ENCODE measurements at places on chromosomes 6 and 20. TPM values are rescaled to one million over a fixed set of nuclear protein-coding genes. Genes with fewer than 3 reads are reported as not detected.

Gene RALGAPB
- 21.4 TPM for total RNA-seq

Gene KCNK5
- total RNA-seq, result not detected

Gene HTR1E
- not detected for total RNA-seq

Gene STK35
- total RNA-seq, result 16.4 TPM

Gene TCP11
- 0.23 TPM for total RNA-seq

Gene PTCRA
- total RNA-seq, result not detected

Gene E2F3
- 7.1 TPM for total RNA-seq

Gene SSTR4
- not detected for total RNA-seq

Gene SIRPG
- not detected for total RNA-seq

Gene ACTR5
- 7.3 TPM for total RNA-seq

Gene ME1
- total RNA-seq, result 6.4 TPM

Gene C6orf58
- total RNA-seq, result not detected

Data from LHCN-M2 (cell line).